ENCODE measurements at places on chromosomes 12 and 14.

- DNase-seq: no peak
These were observed 298.7 kb downstream of the RPL10L start for GRCh38 chr14:46352844-46353243.

DNA sequence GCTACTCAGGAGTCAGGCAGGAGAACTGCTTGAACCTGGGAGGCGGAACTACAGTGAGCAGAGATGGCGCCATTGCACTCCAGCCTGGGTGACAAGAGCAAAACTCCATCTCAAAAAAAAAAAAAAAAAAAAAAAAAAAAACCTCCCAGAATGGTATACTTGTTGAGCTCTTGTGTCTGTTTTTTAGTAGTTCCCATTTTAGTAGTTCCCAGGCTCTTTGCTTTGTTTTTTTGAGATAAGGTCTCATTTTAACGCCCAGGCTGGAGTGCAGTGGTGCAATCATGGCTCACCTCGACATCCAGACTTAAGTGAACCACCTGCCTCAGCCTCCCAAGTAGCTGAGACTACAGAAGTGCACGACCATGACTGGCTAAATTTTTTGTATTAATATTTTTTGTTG lies 13.4 kb downstream of the ATXN2 start:
- DNase-seq: no peak

DNA sequence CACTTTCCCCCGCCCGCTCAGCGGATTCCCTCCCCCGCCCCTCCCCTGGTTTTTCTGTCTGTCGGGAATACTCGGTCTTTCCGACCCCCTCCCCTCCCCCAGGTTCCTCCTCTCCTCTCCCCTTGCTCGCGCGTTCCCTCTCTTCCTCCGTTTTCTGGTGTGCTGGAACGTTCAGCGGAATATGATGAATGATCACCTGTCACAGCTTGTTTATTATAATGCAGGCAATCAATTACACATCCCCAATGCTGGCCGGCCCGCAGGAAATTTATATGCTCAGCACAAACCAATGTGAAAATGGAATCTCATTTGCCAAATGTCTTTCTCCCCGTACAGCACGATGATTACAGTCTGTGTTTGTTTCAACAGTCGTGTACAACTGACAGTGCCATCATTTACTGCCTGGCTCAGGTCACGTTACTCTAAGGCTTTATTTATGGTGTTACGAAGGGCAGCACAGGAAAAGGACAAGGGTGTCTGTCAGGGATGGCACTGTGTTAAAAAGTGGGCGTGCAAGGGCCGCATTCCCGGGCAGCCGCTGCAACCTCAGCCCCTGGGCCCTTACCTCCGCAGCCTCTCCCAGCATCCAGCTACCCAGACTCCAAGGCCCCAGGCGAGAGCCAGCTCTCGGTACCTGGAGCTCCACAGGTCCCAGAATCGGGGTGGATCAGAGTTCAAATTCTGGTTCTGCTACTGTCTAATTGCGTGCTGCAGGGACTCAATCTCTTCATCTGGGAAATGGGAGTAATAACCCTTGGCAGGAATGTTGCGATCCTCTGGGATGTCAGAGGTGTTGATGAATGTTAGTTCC lies 24.7 kb upstream of the MAP1LC3B2 start:
- no peak for DNase-seq

GRCh38 chr14:67571991-67572323 lies 28.1 kb downstream of the PIGH start:
- no peak for DNase-seq

DNA sequence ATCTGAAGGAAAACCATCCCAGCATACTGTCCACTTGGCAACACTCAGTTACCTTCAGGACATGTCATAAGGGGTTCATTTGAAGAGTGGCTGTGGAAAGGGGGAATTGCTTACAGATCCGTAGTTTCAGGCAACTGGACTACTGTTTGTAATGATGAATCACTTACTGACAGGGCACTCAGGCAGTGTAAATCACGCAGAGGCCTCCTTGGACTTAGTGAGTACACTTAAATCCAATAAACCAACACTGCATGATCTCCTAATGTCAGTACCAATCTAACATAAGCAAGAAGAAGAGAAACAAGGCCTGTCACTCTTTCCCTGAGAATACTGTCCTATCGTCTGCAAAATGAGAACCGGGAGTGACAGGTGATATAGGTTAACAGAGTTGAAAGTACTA lies 104.8 kb downstream of the TRAFD1 start:
- DNase-seq: no peak

GRCh38 chr12:116337312-116337711 lies 59.8 kb upstream of the MED13L start:
- DNase-seq: no peak

DNA sequence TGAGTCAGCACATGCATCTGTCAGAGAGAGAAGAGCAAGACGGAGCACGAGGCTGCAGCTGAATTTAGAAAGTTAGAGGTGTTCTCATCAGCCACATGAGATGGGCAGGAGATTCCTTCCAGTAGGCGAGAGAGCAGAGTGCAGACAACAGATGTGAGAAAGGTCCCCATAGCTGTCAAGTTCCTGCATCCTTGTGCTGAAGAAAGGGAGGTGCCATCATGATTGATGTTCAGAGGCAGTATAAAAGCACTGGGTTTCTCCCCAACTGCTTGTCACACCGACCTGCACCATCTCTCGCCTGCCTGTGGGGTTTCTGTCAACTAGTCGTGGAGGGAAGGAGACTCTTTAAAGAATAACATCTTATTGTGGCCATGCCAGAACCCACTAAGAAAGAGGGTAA lies at the start of gene MYBPC1:
Gene MYBPC1 (plus strand): TSS at position 272 of the 400 bp plus-strand sequence. CDS start 100 bp downstream, at position 372.
- no peak for DNase-seq

- DNase-seq: no peak
These were observed 13.9 kb downstream of the CSRP2 start for GRCh38 chr12:76864791-76865400.

DNA sequence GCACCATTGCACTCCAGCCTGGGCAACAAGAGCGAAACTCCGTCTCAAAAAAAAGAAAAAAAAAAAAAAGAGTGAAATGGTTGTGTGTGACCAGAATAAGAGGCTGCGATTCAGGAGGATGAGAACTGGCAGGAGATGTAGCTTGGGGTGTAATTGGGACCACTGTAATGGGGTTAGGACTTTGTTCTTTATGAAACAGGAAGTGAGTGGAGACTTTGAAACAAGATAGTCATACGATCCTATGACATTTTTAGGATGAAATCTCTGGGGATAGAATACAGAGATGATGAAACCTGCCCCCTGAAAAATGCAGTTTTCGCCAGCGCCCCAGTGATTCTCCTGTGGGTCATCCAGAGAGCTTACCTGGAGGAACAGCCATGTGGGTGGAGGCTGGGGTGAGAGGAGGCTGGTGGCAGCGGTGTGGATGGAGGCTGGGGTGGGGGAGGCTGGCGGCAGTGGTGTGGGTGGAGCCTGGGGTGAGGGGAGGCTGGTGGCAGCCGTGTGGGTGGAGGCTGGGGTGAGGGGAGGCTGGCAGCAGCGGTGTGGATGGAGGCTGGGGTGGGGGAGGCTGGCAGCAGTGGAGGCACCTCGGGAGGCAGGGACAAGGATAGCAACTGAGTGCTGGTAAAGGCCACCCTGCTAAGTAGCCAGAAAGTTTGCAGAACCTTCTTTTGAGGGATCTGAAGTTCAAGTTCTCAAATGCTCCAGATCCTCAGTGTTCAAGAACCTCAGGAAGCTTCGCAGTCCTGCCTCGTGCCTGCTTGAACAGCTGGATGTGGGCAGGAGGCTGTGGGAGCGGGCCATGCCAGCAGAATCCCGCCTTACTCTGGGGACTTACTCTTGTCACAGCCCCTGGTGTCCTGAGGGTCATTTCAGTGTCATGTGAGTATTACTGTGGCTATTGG lies 20.2 kb downstream of the FBXL14 start:
- no peak for DNase-seq

GRCh38 chr12:3172124-3173007 lies 95.2 kb downstream of the TSPAN9 start:
- DNase-seq: no peak

GRCh38 chr12:23006413-23006812 lies 381.4 kb downstream of the ETNK1 start:
- no peak for DNase-seq

- no peak for DNase-seq
These were observed 133.6 kb upstream of the VRK1 start for GRCh38 chr14:96663491-96664067.

DNA sequence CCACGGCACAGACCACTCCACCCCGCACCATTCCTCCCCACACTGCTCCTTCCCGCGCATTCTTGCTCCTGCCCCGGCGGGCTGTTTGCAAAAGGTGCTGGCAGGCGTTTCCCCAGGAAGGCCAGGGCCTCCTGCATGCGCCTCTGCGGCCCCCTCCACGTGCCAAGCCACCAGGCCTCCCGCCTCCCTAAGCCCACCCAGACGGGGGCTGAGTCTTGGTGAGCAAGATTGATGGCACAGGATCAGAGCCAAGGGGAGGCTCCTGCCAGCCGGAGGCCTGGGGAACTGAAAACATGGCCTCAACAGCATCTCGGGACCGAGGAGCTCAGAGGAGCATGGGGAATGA lies 328.3 kb upstream of the DIO3 start:
- DNase-seq: no peak

- no peak for DNase-seq
These were observed 100.9 kb downstream of the EPS8 start for GRCh38 chr12:15688202-15688736.

GRCh38 chr14:31881531-31882310 lies 195.4 kb upstream of the ARHGAP5 start:
- no peak for DNase-seq

DNA sequence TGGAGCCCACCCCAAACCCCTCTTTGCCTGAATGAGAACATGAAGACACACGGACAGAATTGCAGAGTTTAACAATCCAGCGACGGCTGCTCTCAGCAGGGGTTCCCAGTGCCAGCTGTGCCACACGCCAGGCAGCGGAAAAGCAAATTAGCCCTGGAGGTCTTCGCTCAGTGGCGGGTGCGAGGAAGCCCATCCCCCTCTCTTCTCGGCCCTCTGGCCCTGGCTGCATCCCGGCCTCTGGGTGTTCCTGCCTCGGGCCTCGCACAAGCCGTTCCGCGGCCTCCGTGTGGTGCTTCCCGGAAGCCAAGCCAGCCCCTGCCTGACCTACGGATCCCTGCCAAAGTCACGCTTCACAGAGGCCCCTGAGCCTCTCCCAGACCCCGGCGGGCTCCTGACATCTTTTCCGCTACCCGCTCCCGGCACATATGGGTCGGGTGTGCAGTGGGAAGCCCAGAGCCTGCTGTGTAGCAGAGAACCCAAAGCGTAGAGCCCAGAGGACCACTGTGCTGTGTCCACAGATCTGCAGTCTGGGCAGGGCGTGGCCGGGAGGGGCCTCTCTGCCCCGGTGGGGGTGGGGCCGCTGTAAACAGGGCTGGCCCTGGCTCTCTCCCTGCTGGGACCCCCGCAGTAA lies 70.7 kb upstream of the GALNT9 start:
- no peak for DNase-seq

- no peak for DNase-seq
These were observed 147.3 kb downstream of the RBM19 start for GRCh38 chr12:113818833-113819232.

DNA sequence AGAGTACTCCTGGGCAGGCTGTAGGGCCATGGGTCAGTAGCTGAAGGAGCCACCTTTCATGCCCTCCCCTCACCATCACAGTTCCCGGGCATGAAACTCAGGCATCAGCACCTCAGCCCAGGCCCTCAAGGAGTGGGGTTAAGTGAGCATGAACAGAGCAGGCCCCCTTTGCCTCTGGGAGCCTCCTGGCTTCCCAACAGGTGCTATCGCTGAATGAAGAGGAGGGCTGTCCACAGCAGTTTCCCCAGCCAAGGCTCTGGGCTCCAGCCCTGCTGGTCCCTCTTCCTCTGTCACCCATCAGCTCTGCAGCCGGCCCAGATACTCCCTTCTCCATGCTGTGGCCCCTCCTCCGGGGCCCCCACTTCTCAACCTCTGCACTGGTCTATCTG lies 184.3 kb downstream of the ZFP36L1 start:
- DNase-seq: no peak

- DNase-seq: no peak
These were observed 71.7 kb downstream of the HMGA2 start for GRCh38 chr12:65895759-65896656.

- no peak for DNase-seq
These were observed 7.5 kb downstream of the IRAK4 start for GRCh38 chr12:43766291-43766690.

- no peak for DNase-seq
These were observed 145.1 kb downstream of the ACSS3 start for GRCh38 chr12:81222846-81223592.

DNA sequence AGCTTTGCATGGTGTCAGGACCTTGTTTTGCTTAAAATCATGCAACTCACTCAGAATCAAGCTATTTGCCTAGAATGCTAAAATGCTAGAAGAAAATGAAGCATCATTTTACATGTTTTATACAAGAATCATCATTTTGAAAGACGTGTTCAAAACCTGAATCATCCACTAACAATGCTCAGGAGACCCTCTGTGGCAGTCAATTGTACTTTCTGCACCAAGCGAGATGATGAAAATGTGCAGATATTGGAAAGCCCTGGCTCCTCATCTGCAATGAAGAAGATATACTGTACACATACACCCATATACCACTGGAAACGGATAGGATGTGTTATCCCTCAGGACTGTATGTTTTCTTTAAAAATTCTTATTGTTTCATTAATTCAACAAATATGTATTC lies 92.7 kb downstream of the DYRK2 start:
- no peak for DNase-seq

DNA sequence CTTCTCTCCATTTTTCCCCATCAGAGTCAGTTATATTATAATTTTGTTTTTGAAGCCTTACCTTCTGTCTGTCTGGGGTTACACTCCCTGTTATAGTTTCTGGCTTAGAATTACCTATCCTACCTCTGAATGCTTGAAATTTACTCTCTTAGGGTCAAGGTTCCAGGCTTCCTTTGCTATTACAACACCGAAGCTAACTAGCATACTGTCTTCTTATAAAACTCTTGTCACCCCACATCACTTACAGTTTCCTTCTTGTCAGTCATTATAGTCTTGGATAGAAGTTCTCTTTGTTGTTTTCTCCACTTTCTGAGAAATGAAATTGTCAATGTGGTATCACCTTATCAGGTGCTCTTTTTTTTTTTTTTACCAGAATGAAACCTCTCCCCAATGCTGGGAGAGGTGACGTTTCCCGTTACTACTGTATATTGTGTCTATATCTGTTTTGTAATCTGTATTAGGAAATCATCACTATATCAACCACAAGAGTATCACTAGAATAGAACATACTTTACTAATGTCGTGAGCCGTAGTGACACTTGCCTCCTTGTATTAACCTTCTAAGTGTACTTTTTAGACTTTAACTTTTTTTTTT lies 69.2 kb upstream of the PSMA6 start:
- DNase-seq: no peak

DNA sequence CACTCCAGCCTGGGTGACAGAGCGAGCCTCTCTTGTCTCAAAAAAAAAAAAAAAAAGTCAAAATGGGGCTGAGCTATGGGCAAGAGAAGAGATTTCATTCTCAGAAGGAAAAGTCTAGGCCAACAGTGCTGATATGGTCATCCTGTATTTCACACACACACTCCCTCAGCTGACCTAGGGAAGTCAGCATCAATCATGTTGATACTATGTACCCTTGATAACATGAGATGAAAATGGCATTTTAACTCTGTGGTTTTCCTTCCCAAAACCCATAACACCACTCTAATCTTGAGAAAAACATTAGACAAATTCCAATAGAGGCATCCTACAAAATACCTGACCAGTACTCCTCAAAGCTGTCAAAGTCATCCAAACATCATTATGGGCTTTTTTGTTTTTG lies 2.3 kb upstream of the NEMP1 start:
- no peak for DNase-seq

GRCh38 chr14:104184506-104184905 lies 46.1 kb downstream of the KIF26A start:
- no peak for DNase-seq

Data from KG1 (cell line).